Activated CD4-positive, alpha-beta T cell treated with anti-CD3 and anti-CD28 coated beads for 36 hours (primary cell): ENCODE measurements at places on chromosomes 7 and 10.

DNA sequence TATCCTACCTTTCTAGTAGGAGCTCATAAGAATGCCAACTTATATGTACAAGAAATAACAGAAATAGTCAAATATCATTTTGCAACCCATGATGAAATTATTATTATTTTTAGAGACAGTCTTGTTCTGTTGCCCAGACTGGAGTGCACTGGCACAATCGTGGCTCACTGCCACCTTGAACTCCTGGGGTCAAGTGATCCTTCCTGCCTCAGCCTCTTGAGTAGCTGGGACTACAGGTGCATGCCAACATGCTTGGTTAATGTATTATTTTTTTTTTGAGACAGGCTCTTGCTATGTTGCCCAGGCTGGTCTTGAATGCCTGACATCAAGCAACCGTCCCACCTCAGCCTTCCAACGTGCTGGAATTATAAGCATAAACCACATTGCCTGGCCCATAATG is 44.8 kb downstream of the TNPO3 start:
- no peak for DNase-seq

GRCh38 chr7:133742709-133743538 is 384.2 kb upstream of the LRGUK start:
- no peak for DNase-seq

DNA sequence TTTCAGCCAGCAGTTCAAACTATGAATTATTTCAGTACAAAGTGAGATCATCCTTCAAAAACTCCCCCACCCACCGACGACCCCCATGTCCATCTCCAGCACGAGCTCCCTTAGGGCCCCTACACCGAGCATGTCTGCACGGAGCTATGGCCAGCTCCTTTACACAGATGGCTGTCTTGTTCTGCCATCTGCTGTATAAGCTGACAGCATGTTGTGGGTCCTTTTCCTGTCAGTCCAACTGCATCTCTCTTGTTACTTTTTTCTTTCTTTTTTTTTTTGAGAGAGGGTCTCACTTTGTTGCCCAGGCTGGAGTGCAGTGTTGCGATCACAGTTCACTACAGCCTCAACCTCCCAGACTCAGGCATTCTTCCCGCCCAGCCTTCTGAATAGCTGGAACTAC is 21.6 kb downstream of the NPC1L1 start:
- DNase-seq: no peak

GRCh38 chr7:8629504-8629903 is 196.1 kb downstream of the NXPH1 start:
- DNase-seq: no peak

GRCh38 chr10:123119081-123119480 is 16.7 kb upstream of the HMX3 start:
- no peak for DNase-seq

GRCh38 chr7:74502216-74502891 is 48.6 kb downstream of the GTF2IRD1 start:
- DNase-seq: no peak

DNA sequence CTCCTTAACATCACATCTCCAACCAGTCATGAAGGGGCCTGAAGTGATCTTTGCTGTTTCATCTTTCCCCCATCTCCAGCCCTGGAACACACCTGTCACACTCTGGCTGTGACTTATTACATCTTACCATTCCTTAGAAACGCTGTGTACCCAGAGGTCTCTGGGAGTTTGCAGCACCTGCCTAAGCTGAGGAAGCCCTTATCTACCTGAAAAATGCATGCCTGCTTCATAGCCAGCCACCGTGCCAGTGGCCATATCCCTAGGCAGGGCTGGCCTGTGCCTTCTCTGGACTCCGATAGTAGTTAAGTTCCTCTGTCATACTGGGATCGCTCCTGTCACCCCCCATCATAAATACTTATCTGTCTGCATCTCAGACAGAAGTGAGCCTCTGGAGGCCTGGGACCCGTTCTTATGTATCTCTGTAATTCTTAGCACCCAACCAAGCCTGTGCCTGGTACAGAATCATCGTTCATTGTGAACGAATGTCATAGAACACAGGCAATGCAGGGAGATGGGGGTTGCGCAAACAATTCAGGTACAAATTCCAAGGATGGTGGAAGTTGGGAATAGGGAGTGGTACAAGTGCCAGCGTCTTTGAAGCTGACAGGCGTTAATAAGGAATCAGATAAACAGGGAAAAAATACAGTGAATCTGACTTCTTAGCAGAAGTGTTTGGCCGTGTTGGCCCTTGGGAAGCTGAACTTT is 254.6 kb downstream of the CAMK1D start:
- DNase-seq: no peak

GRCh38 chr7:36939816-36940215 is 215.5 kb upstream of the AOAH start:
- no peak for DNase-seq

DNA sequence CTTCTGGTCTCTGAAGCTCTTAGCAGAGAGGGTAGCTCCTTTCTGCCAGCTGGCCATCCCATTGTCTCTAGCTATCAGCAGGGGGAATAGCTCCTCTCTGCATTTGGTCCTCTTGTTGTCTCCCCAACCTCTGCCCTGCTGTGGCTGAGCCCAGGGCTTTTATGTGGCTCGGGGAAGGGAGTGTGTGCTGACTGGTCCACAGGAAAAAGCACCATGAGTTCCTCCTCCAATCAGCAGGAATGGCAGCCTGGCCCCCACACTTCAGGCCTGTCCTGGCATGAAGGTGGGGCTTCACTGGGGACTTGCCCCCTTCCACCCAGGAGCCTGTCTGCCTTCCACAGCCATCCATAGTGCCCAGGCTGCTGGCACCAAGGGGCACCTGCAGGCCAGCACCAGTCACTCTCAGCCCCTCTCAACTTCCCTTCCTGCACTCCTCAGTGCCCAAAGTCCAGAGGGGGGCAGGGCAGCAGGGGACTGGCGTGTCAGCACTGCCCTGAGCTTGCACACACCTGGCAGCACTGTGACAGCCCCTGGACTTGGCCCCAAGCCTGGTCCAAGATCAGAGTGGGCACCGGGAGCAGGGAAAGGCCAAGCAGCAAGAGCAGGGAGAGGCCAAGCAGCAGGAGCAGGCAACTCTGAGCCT is 36.2 kb downstream of the NOLC1 start:
- DNase-seq: no peak

DNA sequence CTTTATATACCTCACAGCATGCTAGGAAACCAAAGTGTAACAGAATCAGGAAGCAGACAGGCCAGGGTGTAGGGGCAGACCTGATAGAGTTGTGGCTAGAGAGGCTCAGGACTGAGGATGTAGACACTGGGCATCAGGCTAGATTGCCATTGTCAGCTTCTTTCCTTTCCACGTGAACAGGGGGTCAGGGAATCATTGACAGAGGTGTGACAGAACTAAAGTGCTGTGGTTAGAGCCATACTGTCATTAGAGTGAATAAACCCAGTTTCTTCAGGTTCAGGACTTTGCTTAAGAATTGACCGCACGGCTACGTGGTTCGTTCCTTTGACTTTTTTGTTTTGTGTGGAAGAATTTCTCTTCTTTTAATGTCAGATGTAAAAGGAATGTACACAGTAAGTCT is 90.7 kb downstream of the CALD1 start:
- DNase-seq: no peak

DNA sequence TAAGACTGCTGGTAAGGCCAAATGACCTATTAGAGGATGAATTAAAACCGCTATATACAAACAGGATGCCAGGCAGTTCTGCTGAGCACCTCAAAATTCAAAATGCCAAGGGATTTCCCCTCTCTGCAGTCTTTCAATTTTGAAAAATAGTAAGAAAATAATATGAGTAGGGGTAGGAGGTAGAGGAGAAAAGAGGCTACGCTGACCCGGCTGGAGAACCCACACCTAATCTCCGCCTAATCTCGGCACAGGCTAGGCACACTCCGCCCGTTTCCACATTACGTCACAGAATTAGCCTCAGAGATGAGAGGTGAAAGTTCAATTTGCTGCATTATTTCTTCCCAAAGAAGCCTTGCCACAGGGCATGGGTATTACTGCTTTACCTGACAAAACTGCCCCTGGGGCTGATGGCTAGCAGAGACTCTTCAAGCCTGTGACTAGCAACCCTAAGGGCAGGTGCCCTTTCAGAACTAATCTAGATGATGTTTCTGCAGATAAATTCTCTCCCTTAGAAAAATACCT is 21.3 kb upstream of the SPOCK2 start:
- DNase-seq: no peak

- DNase-seq: peak; percentile 79
These were observed 605 bp upstream of the NFKB2 start for GRCh38 chr10:102394801-102395399.

GRCh38 chr10:72267819-72268399 is 5.8 kb upstream of the DDIT4 start:
- no peak for DNase-seq

- DNase-seq: no peak
These were observed 26.4 kb downstream of the KCNMA1 start for GRCh38 chr10:77611221-77611620.

- DNase-seq: no peak
These were observed 3.9 kb upstream of the CD36 start for GRCh38 chr7:80634505-80634904.

GRCh38 chr10:18362892-18363291 is 222.7 kb downstream of the CACNB2 start:
- no peak for DNase-seq

DNA sequence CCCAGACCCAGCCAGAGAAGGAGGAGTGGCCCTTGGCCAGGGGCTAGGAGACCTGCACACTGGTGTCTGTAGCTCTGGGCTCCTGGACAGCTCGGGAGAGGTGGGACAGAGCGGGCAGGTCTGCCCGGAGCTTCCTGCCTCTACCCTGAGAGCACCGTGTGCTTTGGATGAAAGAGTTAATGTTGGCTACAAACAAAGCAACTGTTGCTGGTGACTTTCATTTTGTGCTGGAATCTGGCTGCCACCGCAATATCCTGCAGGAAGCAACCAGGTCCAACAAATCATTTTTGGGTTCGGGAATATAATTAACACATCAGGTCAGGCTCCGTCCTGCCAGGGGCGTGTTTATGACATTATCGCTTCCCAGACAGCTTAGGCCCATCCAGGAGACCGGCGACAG is 441.8 kb upstream of the MKI67 start:
- DNase-seq: no peak

- DNase-seq: no peak
These were observed 6.5 kb upstream of the SDK1 start for GRCh38 chr7:3294432-3295100.

DNA sequence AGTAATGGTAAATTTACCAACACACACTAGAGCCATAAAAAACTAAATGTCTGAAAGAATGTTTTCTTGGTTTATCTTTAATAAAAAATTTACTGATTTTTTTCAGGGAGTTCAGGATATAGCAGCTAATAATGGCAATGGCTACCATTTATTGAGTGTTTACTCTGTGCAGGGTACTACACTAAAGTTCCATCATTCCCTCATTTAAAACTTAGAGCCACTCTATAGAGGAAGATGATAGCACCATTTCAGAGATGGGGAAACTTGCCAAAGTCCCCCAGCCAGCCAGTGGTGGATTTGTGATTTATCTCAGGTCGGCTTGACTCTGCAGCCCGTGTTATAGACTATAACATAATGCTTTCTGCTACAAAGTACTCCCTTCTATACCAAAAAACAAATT is 86.6 kb downstream of the LSMEM1 start:
- DNase-seq: no peak

DNA sequence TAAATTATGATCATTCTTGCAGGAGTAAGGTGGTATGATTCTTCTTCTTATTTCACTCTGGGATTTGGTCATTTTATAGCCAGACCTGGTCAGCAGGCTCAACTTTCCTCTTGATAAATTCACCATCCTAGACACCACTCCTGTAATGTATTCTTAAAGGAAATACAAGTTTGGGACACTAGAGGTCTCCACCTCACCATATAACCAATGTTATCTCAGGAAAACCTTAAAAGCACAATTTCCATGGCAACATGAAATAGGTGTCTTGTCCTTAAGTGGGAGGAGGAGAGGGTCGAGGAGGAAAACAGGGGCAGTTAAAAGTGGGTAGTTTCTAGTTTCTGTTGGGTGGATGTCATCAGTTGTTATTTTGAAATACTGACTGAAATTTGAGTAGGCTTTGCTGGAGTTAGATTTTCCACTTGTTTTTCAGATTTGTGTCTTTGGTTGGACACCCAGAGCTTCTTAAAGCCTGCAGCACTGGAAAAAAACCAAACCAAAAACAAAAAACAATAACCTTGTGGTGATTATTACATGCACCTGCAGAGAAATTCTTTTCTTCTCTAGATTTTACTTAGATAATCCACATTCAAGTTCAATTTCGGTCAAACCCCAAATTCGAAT is 163.1 kb downstream of the PRKCQ start:
- no peak for DNase-seq

DNA sequence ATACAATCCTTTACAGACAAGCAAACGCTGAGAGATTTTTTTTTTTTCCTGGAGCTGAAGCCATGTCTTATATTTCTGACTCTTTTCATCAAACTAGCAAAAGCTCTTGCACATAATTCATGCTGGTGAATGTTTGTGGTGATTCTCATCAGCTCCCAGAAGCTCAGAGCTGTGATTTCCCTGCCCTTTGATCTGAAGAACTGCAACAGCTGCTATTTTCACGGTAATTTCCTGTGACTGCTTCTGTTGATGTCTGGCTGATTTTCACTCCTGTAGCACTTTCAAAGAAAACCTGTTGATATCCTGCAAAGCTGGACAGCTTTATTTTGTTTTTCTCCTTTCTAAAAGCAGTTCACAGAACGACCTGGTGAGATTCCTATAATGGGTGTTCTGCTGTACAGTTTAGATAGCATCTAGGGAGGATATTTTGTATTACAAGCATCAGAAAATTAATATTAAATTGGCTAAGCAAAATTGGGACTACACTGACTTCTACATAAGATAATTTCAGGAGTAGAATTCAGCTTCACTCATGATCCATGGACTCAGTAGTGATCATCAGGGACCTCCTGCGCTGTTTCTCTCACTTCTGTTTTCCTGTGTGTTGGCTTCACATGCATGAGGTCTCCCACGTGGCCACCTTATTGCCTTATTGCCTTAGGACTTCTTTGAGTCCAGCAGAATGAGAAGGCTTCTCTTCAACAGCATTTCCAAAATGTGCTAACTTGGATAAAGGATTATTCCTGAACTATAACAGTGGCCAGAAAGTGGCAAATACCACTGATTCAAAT is 1111.6 kb upstream of the SORCS1 start:
- no peak for DNase-seq

GRCh38 chr10:95253007-95253406 is 37.8 kb downstream of the PDLIM1 start:
- DNase-seq: no peak

DNA sequence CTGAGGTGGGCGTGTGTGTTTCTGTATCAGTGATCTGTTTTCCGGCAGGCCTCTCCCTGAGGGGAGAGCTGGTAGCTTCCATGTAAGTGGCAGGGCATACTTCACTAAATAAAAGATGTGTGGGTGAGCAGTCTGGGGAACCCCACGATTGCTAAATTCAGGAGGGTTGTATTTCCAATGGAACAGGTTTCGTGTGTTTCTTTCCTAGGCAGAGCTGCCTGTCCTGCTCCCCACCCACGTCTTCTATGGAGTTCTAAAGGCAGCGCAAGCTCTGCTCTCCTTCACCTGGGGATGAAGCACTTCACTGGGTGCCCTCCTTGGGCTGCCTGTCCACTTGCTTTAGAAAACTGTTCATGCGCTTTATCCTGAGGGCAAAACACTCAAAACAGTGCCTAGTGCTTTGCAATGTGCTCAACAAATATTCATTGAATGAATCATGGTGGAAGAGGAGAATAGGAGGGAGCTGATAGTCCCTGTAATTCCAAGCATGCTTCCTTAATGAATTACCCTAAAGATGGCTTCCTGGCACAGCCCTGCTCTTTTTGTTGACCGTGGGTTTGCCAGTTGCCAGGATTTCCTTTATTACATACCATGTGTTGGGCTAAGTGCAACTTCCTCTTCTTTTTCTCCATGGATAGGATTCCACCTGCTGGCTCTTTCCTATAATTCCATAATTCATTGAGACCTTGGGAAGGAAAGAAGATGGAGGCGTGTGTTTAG is 50.6 kb upstream of the SRPK2 start:
- DNase-seq: peak; percentile 27

GRCh38 chr10:6787718-6788117 is 207.6 kb upstream of the PRKCQ start:
- DNase-seq: no peak
